Amniotic stem cell (primary cell): ENCODE measurements at places on chromosomes 7 and 10.

DNA sequence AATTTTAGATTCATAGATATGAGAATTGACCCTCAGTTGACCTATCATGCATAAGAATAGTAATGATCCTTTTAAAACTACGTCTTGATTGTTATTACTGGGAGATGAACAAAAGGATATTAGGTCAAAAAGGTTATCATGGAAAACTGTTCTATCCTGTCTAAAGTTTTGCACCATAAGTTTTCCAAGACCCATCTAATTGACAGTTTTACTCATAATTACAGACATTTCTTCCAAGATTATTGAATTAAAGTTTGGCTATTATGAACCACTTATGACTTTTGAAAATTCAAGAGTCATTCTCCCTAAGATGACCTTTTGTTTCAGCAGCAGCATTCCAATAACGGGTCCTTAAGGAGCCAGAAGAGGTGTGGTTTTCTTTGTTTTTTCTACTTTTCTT is 144.3 kb downstream of the WNT2 start:
- no peak for DNase-seq

- no peak for DNase-seq
Observed at GRCh38 chr10:108631332-108631731, 1292.0 kb downstream of the XPNPEP1 start.

- DNase-seq = no peak
Observed at GRCh38 chr7:70512761-70513160, 619.2 kb upstream of the GALNT17 start.

DNA sequence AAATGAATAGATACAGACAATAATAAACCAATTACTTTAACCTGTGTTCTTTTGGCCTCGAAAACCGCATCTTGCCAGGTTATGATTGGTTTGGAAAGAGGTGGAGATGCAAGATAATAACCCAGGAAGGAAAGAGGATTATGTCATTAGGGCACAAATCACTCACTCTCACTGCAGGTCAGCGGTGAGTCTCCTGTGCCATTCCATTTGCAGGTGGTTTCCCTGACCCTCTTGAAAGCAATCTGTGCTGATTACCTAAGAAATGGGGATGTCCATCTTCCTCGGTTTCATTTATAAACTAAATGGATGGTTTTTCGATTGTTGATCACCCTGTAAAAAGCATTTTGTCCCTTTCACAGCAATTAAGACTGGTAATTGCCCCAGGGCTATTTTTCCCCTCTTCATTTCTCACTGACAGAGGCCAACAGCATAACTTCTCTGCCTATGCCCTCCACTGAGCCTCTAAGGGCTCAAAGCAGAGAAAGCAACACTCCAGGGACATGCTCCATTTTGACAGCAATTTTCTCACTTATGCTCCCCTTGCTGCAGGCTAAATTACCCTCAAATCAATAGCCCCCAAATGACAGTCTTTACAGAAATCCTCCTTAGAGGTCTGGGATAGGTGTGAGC is 257.5 kb downstream of the IPMK start:
- no peak for DNase-seq

GRCh38 chr10:71522442-71523144 is 125.9 kb downstream of the CDH23 start:
- DNase-seq = no peak

- DNase-seq = no peak
Observed at GRCh38 chr10:71809628-71810027, 36.3 kb upstream of the VSIR start.

DNA sequence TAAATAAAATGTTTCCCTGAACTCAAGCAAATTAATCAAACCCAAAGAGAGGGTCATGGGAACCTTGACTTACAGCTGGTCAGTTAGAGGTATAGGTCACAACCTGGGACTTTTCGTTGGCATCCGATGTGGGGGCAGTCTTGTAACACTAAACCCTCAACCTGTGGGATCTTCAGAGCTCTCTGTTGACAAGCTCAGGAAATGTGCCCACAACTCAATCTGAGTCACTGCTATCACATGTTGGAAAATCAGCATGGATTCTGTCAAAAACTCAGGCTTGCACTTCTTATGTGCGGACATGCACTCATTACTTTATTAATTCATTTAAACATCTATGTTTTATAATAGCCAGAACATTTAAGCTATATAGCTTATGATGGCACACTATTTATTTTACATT is 424.6 kb upstream of the SORCS1 start:
- DNase-seq = no peak

- DNase-seq = no peak
Observed at GRCh38 chr7:89072081-89072480, 276.5 kb upstream of the TEX47 start.
